Cortex of kidney (tissue), 1 donor: ENCODE measurements at places on chromosomes 4 and X.

GRCh38 chr4:167964766-167965373 is 127.5 kb upstream of the ANXA10 start:
- no peak for DNase-seq

GRCh38 chr4:150679765-150680343 is 97.9 kb downstream of the MAB21L2 start:
- DNase-seq, result no peak

DNA sequence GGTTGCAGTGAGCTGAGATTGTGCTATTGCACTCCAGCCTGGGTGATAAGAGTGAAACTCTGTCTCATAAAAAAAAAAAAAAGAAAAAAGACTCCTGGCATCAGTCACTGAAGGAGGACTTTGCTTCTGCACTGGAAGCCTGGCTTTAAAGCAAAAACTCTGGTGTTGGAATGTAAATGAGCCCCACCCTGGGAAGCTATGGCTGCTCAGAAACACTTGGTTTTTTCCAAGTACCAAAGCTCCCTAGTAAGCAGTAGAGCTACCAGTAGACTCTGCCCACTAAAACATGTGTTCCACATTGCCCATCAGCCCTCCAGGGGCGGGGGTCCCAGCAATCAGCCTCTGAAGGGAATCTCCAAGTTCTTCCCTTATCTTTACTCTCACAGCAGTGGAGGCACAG is 154.4 kb downstream of the SHROOM3 start:
- DNase-seq, result peak; percentile 7

- no peak for DNase-seq
Observed at GRCh38 chr4:53907772-53908171, 156.6 kb downstream of the CHIC2 start.

DNA sequence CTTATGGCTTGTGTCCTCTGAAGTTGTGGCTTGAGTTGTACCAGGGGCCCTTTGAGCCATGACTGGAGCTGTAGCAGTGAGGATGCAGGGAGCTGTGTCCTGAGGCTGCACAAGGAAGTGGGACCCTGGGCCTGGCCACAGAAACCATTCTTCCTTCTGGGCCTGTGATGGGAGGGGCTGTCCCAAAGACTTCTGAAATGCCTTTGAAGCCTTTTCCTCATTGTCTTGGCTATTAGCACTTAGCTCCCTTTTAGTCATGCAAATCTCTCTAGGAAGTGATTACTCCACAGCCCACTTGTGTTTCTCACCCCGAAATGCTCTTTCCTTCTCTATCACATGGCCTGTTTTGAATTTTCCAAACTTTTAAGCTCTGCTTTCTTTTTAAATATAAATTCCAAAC is 92.4 kb downstream of the FHDC1 start:
- DNase-seq, result no peak

- DNase-seq, result no peak
Observed at GRCh38 chr4:21991050-21991449, 42.5 kb upstream of the KCNIP4 start.

GRCh38 chrX:128928636-128929035 is 594.7 kb downstream of the SMARCA1 start:
- DNase-seq, result no peak

- no peak for DNase-seq
Observed at GRCh38 chr4:84814094-84814750, 152.3 kb downstream of the WDFY3 start.

DNA sequence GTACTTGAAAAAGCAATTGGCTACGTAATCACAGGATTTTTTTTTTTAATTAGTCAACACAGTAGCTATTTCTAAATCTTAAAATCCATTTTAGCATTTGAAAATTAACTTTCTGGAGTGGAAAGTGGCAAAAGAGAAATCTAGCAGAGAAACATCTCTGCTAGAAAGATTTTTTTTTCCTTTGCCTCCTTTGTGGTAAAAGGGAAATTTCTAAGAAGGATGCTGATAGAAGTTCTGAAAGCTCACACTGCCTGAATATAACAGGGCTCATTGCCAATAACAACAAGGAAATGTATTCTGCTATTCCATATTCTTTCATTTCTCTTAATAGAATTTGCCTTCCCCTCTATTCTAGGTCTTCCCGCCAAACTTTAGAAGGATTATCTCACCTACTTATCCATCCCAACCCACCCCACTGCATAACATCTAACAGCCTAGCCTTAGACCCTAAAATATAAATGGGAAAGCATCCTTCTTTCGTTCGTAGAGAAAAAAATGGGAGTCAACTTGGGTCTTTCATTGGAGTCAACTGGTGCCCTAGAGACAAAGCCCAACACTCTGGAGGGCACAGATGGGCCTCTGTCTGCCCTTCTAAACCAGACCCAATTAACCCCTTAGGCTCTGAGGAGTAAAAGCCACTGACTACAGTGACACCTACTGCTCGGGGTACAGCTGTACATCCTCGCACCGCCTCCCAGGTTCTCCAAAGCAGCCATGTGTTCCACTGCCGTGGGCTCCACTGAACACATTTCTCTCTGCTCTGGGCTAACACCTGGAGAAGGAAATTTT is 103.9 kb downstream of the MAML3 start:
- no peak for DNase-seq

DNA sequence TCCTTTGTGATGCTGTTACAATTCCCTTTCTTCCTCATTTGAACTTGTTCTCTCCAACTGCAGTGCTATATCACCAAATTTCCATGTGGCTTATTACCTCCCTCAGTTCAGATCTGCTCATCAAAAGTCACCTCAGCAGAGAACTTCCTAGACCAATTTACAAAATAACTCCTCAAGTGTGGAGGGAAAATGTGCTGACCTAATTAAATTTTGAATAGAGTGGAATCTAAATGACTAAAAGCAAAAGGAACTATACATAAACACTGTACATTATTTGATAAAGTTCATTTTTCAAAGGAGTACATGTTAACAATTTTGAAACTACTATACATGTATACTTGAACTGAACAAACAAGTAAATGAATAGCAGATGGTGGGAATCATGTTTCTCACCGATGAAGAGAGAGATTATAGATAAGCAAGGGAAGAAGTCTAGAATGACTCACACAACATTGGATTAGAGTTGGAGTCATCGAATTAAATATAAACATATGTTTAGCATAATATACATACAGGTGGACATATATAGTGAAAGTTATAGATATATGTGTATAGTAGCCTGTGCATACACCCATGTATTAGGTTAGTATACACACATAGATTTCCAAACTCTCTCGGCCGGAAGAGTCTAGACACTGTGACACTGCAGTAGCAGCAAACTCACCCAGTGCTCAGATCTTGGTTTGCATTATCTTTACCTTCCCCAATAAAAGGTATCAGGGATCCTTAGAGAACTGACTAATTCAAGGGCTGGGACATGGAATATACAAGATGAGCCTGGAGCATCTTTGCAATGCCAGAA is 318.7 kb downstream of the PCDH18 start:
- DNase-seq, result no peak

- DNase-seq, result no peak
Observed at GRCh38 chr4:185508181-185508580, 27.1 kb downstream of the PDLIM3 start.

DNA sequence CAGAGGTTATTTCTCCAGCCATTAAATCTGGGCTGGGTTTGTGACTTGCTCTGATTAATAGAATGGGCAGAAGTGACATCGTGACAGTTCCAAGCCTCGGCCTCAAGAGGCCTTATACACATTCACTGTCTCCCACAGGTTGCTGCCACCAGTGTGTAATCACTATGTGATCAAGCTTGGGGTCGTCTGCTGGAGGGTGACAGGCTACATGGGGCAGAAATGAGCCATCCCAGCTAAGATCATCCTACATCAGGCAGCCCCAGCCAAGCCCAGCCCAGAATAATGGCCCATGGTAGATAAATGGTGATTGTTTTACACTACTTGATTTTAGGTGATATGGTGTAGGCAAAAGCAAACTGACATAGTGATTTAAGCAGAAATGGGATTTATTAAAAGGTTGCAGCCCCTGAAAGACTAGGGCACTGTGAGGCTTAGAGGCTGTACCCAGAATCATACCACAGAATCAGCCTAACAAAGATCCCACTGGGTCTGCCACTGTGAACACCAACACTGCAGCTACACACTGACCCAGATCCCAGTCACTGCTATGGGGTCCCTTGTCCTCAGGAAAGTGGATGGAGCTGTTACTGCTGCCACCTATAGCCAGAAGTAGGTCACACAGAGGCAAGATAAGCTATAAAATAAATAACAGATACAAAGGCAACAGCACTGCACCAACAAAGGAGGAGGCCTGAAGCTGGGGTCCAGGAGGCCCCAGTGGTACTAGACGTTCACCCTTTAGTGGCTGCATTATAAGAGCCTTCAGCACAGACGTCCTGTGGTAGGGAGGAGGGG is 159.6 kb upstream of the RBPJ start:
- DNase-seq, result no peak

DNA sequence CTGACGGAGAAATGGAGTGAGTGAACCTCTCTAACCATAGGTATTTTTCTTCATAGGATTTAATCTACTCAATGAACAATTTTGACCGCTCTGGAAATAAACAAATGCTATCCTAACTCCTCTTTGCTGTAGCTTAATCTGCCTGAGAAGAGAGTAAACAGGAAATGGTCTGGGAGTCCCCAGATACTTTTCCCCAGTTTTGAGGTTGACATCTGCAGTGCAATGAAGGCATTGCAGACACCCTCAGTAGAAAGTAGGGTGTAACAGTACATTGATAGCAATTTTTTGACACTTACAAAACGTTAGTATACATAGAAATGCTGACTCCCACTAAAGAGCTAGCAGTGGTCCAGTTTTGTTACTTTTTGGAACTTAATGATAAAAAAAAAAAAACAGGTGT is 495.9 kb upstream of the FAM241A start:
- no peak for DNase-seq

DNA sequence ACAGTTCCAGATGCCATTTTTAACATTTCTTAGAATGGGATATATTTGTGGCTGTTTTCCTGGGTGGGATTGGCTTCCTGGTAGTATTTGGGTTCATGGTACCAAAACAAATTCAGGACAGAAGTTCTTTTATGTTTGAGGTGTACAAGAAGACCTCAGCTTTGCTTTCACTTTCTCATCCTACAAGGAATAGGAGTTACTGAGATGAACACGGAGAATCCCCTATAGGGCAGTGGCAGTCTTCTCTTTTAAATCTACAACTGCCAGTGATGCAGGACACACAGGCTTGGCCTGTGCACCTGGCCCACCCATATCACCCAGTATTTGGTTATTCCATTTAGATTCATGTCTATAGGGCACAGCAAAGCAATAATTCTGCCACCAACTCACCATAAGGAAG is 35.2 kb downstream of the SLC10A7 start:
- no peak for DNase-seq

- no peak for DNase-seq
Observed at GRCh38 chr4:43835869-43836268, 612.7 kb downstream of the KCTD8 start.

- no peak for DNase-seq
Observed at GRCh38 chr4:15805583-15806517, 27.7 kb downstream of the CD38 start.

GRCh38 chr4:24611575-24611974 is 27.2 kb upstream of the DHX15 start:
- no peak for DNase-seq

DNA sequence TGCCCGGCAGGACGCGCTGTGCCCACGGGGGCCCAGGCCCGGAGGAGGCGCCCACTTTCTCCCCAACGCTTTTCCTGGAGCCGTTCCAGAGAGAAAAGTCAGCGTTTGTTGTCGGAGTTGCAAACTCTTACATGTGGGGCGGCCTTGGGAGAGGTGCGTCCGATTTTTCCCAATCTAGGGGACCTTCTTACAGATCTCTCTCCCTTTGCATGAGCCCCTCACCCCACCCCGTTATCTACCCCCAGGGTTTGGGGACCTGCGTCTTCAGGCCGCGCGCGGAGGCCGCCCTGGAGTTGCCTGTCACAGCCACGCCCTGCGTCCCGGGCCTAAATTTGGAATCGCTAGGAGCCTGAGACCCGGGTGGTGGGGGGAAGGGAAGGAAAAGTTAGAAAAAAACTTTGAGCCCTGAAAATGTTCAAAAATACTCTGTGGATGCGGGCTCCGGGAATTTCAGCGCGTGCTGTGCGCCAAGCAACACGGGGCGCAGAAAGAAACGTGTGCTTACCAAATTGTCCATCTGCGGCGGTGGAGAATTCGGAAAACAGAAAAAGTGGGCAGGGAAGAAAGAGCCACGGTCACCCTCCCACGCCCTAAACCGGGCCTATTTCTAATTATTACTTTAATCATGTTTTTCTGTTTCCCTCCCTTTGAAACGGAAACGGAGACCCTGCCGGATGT is 587 bp downstream of the CD99 start:
- DNase-seq, result no peak

- no peak for DNase-seq
Observed at GRCh38 chrX:150543230-150544155, 24.9 kb upstream of the MTM1 start.

DNA sequence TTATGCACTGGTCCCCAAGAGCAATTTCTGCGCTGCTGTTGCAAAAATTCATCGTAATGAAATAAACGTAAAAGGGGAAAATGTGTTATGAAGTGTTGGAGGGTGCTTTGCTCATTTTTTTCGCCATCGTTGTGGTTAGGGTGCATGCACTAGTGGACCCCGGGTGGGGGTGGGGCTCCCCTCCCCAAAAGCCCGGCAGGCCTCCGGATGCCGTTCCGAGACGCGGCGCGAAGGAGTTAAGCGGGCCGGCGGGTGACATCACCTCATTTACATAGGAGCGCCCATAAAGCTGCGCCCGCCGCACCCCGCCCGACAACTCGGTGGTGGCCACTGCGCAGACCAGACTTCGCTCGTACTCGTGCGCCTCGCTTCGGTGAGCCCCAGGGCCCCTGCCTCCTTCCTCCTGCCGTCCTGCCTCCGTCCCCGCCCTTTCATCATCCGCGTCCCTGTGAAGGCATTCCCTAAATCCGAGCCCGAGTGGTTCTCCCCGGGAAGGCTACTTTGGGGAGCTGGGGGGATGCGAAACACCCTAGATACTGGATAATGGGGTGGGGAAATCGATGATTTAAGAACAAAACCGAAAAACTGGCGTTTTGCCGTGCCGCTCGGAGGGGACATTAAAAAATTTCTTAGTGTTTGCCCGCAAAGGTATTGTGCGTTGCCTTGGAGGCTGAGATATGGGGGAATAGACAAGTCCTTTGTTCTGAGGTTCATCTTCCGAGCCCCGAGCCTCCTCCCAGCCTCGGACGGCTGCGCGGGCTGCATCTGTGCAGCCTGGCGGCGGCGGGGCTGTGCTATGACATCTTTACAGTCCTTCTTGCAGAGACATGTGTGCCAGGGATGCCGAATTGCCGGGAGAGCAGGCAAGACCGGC is at the start of gene TMSB4X:
Gene TMSB4X (plus strand): TSS at position 315 of the 874 bp plus-strand sequence.
- peak; percentile 4 for DNase-seq
